ENCODE measurements at places on chromosomes 2 and 18.

GRCh38 chr2:112889976-112890375 is 21.0 kb upstream of the IL37 start:
- no peak for DNase-seq

DNA sequence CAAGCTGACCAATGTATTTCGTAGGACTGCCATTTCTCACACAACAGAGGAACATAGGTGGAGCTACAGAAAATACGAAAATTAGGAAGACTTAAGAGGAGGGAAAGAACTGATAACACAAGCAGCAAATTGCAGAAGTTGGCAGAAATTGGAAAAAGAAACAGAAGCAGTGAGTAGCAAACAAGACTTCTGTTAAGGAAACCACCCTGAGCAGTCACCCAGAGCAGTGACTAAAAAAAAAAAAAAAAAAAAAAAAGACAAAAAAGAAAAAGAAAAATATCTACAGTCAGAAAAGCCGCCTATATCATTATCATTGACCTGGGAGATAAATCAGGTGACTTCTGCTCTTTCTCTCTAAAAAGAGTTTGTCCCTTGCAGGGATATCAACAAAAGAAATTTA is 21.4 kb downstream of the STK17B start:
- DNase-seq: no peak

- no peak for DNase-seq
These were observed 204.1 kb downstream of the CTIF start for GRCh38 chr18:48742706-48743475.

- DNase-seq: no peak
These were observed 214.5 kb downstream of the MCFD2 start for GRCh38 chr2:46701152-46701551.

DNA sequence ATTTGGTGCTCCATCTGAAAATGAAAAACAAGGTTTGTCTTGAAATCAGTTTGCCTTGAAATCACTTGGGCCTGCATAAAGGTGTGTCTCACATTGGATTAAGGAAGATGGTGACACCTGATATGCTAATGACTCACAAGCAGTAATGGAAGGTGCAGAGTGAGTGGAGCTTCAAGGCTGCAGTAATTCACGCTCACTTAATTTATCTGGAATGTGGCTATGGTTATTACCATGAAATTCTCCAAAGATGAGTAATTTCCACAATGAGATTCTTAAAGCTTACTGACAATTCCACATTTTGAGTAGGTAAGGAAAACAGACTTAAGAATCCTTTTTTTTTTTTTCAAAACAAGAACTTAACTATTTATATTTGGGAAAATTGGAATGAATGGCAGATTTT is 156.8 kb downstream of the PAX3 start:
- DNase-seq: no peak

- DNase-seq: no peak
These were observed 118.3 kb downstream of the FMNL2 start for GRCh38 chr2:152453129-152453911.
